ENCODE measurements at places on chromosomes 5 and 9.

DNA sequence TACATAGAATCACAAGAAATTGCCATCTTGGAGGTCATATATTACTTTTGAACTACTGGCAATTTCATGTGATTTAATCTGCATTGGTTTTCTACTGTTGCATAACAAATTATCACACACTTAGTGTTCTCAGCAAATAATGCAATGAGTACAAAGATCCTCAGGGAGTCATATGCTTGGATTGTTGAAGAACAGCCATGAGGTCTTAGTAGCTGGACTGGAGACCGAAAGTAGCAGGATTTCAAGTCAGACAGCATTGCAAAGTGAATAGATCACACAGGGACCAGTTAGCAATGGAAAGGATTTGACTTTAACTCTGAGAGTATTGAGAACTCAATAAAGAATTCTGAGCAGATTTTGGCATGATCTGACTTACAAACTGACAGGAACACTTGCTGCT, 32.2 kb upstream of the FRMD3 start:
- DNase-seq: no peak

GRCh38 chr5:124262991-124263571, 483.4 kb downstream of the ZNF608 start:
- DNase-seq: no peak

- no peak for DNase-seq
Observed at GRCh38 chr5:56273376-56273955, 40.3 kb upstream of the ANKRD55 start.

GRCh38 chr5:83724001-83724400, 3.3 kb upstream of the HAPLN1 start:
- no peak for DNase-seq

DNA sequence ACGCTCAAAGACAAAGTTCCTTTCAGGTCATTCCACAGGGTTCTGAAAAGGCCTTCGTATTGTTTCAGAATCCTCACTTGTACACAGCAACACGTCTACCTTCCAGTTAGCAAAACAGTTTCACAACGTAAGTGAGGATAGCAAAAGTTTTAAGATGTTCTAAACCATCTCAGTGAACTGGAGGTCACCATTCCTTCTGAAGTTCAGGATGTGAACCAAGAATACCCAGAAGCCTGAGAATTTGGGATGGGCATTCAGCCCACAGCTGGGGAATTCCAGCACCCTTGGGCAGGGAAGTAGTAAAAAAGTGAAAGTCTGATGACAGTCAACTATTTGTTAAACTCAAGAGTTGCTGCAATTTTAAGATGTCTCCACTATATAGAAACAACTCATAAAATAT, 224.5 kb downstream of the BNC2 start:
- DNase-seq: no peak

GRCh38 chr5:172541773-172542136, 87.4 kb upstream of the SH3PXD2B start:
- no peak for DNase-seq

- no peak for DNase-seq
Observed at GRCh38 chr9:133226219-133227171, 17.4 kb upstream of the OBP2B start.

- no peak for DNase-seq
Observed at GRCh38 chr5:42970636-42971559, 69.2 kb downstream of the ANXA2R start.

DNA sequence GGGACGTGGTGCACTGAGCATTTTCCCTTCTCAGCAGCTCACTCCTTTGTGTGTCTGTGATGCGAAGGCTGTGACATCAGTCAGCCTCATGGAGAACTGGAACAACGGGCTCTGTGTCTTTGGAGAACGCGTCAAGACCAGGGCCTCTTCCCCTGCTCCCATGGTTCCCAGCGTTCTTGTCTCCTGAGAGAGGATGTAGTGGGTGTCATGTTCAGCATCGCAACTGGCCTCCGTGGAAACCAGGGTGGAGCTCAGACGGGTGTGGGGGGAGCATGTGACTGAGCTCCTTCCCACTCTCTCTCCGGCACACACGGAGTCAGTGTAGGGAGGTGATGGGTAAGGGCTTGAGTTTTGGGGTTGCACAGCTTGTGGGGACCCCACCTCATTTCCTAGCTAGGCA, 59.7 kb downstream of the TENT4A start:
- no peak for DNase-seq

DNA sequence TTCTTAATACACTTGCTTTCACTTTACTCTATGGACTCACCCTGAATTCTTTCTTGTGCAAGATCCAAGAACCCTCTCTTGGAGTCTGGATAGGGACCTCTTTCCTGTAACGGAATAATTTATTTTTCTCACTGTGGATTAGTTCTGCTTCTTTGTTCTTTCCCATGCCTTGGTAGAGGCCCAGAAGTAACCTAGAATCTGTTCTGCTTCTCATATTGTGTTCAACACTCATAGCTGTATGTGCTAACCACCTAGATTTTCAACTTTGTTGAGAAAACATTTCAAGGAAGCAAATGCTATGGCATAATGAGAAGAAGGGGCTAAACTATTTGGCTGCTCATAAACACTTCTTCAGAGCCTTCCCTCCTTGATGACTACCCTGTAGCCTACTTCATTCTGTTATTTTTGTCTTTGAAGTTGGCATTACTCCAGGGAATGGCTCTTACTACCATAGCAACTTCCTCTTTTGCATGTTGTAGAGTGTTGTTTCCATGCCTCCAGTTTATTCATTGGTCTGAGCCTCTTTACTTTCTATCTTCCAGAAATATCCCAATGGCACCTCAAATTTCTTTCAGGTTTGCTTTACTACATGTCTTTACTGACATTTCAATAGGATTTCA, 74.3 kb downstream of the KIAA0825 start:
- DNase-seq: no peak

DNA sequence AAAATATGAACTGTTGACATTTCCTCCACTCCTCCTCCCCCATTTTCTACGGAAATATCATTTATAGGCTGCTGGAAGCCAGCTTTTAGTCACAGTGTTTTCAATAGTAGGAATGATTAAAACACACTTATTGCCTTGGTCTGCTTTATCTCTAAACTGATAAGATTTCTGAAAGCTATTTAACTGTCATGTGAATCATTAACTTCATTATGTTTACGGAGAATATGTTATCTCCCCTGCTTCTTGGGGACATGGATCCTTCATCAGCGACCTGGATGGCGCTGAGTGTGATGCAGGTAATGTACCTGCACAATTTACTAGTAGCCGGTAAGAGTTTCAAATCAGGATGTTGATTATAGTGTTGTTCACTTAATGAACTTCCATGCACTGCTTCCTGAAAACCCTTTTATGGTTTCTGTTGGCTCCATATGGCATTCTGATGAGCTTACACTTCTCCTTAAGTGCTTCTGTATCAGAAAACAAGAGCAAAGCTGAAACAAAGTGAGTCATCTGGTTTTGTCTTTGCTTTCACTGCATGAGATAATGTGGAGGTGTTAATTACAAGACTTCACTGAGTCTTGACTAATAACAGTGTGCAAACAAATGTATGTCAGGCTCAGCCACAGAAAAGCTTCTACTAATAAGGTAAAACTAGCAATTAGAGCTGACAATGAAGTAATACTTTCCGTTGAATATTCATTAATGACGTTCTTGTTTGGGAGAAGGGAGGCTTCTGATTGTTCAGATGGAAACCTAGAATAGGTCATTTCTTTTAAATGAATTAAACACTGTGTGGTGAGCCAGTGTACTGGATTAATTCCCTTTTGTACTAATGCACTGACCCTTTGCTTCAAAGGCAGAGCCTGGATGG, 162.4 kb upstream of the ZNF608 start:
- DNase-seq: no peak

DNA sequence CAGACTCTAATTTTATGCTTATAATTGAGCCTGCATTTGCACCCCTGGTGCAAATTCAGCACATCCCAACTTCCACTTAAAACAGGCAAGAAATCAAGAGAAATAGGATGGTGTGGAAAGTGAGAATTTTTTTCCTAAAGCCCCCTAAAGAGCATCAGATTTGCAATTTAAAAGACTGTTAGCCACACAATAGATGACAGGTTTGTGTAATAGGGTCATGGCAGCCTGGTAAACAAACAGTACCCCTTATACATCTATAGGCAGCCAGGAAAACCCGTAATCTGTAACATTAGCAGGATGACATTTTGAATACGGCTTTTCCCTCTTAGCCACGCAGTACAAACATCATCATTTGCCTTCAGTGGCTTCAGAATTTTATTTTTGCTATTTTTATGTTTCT, 17.2 kb downstream of the EBF1 start:
- DNase-seq: no peak

- DNase-seq: no peak
Observed at GRCh38 chr9:124038790-124039633, 27.4 kb downstream of the LHX2 start.

DNA sequence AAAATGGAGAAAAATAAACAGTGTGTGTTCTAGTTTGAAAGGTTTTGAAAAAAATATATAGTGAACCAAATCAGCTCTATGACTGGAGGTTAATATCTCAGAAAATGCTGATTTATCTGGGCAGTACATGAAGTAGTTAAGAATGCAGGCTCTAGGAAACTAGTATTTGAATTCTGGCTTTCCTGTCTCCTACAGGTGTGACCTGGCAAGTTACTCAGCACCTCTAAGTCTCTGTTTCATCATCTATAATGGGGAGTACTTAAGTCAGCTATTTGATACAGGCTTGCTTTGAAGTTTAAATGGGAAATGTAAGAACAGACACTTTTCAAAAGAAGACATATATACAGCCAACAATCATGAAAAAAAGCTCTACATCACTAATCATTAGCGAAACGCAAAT, 5.2 kb downstream of the GRAMD2B start:
- no peak for DNase-seq

GRCh38 chr5:31639481-31640411, 815 bp downstream of the PDZD2 start:
- no peak for DNase-seq
